ENCODE measurements at places on chromosomes 4 and X.

DNA sequence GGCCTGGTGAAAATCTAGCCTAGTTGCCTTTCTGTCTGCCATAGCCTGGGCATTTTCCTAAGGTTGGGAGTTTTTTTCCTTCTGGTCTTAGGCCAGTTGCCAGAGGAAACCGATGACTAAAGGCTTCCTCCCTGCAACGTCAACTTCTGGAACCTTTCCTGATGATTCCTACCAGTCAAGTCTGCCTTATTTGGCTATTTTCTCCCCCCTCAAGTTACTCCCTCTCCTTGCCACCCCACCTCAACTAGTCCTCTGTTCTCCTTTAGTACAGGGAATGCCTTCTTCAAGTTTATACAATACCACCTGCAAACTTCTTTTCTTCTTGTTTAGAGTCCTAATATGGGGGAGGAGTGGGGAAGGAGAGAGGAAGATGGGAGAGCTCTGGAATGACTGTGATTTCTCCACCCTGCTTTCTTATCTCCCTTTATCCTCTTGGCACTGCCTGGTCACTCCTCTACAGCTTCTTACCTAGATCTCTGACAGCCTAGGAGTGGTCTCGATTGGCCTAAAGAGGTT, 10.6 kb downstream of the MSN start:
- no peak for DNase-seq

DNA sequence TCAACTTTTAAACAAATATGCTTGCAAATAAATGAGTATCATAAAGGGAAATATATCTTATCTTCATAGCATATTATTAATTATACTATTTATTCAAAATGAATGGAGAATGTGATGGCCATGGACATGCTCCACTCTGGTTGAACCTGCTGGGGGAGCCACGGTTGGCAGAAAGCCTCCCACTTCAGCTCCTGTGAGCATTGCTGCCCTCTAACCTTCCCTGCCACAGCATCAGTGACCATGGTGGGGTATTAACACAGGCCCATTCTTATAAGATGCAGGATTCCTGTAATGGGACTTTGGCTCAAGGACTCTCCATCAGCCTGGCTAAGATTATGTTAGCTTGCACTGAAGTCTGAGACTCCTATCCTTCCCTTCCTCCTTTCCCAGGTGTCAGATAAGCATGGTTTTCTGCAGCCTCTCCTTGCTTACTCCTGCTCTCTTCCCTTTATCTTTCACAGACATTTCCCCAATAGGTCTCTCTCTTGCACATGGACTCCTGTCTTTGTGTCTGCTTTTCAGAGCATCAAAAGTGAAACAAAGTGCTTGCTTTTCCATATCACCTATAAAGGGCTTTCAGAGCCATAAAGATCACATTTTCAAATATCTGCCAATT, 4.9 kb upstream of the ABRAXAS1 start:
- DNase-seq, result no peak

GRCh38 chrX:44183329-44183728, 160.1 kb downstream of the EFHC2 start:
- DNase-seq, result no peak

GRCh38 chr4:83062739-83063138, 27.8 kb downstream of the COPS4 start:
- DNase-seq, result no peak

- DNase-seq, result no peak
Measured at GRCh38 chr4:28209371-28209924, 1348.8 kb downstream of the STIM2 start.

DNA sequence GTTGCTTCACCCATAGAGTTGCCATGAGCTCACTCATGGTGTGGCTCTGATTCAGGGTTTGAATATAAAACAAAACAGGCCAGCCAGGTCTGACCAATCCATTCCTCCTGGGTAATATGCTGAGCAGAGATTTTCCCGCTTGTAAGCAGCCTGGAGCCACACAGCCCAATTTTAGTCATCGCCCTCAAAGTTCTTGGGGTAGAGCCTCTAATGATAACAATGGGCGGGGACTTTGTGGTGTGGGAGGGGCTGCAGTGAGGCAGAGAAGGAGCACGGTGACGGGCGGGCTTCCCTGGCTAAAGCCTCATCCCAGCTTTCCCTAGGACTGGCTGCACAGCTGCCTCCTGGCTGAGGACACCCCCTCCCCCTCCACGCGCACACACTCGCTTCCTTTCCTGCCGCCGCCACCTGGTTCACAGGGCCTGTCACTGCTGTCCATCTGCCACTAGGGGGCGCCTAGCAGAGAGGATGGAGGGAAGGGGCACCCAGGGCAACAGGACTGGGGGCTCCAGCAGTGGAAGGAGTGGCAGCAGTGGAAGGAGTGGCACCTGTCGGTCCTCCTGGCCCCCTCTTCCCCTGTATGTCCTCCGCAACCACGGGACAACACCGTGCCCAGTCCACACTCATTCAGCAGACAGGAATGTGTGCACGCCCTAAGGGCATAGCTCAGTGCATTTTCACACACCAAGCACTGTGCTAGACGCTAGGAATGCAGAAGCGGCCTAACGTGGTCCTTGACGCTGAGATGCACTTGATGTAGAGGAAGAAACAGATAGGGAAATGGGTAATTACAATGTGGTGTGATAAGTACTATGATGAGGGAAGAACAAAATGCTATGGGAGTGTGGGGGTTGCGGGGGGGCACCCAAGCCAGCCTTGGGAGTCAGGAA, 26.8 kb downstream of the PRPS1 start:
- peak; percentile 56 for DNase-seq

GRCh38 chr4:105951198-105951597, 55.9 kb downstream of the NPNT start:
- no peak for DNase-seq

DNA sequence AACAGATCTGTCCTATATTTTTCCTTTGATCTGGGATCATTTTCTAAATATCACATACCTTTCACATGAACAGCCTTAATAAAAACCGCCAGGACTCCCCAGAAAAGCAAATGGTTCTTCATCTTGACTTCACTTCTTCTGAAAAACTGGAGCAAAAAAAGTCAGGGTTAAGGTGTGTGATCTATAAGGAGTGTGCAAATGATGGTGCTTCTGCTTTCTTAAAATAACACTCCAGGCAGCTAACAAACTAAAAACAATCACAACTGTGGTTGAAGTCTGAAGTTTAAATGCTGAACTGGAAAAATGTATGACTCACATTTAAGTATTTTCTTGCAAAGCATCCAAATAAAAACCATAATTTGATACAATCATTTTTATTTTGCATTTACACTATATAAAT, at the start of gene JCHAIN:
Gene JCHAIN (minus strand): TSS at position 140 of the 400 bp plus-strand sequence. CDS start 18 bp downstream, at position 122.
- DNase-seq, result no peak

DNA sequence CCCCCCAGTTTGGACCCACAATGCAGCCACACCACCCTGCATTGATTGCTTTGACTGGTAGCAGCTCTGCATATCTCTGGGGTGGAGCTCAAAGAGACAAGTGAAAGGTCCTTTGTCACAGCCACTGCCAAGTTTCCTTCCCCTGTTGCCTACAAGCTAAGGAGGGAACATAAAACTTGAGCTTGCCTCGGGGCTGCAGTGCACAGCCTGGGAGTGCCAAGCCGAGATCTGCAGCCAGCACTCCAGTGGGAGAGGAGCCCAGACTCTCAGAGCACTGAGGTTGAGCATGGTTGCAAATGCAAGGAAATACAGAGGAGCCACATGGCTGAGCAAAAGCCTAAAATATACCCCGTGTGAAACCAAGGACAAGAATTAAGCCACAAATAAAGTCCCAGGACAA, 142.2 kb downstream of the DKK2 start:
- no peak for DNase-seq

DNA sequence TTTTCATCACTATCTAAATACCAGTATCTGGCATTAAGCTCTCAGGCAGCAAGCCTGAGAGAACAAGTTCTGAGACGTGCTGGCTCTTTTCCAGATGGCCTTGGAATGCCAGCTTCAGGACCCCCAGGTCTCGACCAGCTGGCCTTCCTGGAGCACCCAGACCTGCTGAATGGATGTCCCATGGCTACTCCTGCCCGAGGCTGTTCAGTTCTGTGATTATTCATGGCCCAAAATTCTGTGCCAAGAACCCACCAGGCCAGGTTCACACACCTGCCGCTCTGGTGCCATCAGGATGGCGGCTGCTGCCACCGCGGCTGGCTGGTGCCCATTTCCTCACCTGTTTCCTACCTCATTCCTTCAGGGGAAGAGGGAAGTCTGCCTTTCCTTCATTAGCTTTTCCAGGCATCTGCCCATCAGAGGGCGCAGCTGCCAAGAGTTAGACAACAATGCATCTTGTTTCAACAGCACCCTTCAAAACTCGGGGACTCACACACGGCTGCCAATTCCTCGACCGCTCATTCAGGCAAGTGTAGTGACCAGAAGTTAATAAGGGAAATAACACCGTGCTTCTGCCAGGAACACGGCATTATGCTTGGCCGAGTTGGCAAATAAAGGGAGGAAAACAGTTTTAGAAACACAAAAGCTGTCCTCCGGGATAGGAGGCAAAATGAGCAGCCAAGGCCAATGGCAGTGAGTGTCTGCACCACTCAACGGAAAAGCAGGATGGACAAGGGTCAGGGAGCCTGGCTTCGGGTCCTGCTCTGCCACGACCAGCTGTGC, 173.8 kb downstream of the NSUN7 start:
- no peak for DNase-seq

DNA sequence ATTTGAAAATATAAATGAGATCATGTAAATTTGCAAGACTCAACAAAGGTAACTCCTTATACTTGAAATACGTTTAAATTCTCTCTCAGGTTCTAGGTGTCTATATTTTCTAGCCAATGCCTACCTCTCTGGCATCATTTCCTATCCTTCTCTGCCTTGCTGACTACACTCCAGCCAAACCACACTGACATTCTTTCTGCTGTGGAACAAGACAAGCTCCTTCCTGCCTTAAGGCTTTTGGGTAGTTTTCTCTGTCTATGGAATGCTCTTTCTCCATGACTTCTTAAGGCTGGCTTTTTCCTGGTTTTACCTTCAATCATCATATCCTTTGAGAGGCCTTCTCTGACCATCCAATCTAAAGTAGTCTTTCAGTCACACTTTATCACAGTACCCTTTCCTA, 201.0 kb downstream of the SPRY1 start:
- DNase-seq, result no peak

DNA sequence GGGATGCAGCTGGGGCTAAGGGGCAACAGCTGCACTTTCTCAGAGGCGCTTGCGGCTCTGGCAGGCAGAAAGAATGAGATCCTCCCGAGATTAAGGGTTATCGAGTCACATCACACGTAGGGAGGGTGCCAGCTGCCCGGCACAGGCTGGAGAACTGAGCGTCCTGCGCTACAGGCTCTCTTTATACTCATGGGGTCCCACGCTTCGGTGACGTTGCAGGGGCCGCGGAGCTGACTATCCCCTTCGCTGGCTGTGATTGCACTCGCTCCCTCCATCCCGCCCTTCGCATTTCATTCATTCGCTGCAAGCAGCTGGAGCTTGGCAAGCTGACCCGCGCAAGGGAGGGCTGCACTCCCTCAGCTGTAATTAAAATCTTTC, at the start of gene TACR3:
Gene TACR3 (minus strand): TSS at position 156 of the 378 bp plus-strand sequence. CDS start 310 bp downstream, outside the sequence.
- no peak for DNase-seq

- no peak for DNase-seq
Measured at GRCh38 chr4:88189881-88190585, 31.6 kb upstream of the ABCG2 start.

DNA sequence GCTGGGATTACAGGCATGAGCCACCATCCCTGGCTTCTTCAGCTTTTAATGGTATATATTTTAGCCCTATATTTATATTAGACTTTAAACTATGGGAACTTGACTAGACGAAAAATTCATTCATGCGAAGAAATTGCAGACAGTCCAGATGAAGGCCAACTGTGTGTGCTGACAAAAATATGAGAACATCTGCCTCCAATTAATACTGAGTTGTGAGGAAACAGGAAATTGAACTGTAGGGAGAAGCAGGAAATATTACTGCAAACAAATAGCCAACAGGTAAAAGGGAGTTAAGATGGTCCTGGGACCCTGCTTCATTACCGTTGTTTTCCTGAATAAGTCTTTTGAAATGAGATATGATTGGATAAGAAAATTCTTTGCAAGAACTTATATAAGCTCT, 26.3 kb downstream of the MGARP start:
- no peak for DNase-seq

- DNase-seq, result no peak
Measured at GRCh38 chrX:134602410-134602809, 55.9 kb downstream of the PLAC1 start.

DNA sequence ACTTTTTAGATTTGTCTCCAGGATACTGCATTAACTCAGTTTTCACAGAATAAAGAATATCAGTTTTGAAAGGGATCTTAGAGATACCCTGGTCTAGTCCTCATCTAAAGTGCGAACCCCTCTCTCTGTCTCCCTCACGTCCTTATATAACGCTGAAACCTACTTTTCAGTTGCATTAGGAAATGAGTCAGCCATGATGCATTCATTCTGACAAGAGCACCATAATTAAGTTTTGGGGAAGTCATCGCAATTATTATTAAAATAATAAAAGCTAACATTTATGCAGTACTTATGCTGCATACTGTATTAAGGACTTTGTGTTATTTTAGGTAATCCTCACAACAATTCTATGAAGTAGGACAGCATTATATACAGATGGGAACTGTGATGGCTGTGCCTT, 116.1 kb downstream of the REELD1 start:
- no peak for DNase-seq

GRCh38 chr4:184528713-184529112, 54.4 kb upstream of the IRF2 start:
- no peak for DNase-seq

GRCh38 chr4:183241721-183242151, 78.3 kb downstream of the CLDN22 start:
- no peak for DNase-seq

Measured in activated T-helper 1 cell treated with Interleukin-2 at 50 U/mL for 16 hours (primary cell).